ENCODE measurements at places on chromosomes 2 and 18.
A peak's percentile ranks its signal among the peaks of the same experiment; 100 is the strongest.

DNA sequence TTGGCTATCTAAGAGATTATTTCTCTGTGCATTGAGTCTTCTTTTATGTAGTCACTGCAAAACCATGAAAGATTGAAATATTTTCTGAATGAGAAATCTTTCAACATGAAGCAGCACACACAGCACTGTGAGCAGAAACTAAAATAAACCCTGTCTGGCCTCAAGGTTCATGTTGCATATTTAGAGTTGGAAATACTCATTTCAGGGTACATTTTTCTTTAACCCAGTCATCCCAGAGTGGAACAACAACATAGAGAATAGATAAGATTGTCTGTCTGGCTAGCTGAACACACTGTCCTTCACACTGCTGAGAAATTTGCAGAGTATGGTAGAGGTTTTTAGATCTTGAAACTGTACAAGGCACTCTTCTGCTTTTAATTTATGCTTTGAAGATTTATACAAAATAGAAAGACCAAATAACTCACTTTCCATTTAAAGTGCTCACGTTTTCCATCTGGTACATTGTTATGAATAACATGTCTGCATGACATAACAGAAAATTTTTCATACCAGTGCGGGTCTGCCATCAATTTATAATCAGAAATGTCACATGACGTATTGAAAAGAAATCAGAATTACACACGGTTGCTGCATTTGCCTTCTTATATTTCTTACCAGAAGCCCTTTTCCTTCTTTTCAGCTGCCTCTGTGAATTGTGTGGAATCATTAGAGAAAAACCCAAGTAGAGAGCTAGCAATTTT, 25.0 kb upstream of the FN1 start:
- DNase-seq, result no peak

DNA sequence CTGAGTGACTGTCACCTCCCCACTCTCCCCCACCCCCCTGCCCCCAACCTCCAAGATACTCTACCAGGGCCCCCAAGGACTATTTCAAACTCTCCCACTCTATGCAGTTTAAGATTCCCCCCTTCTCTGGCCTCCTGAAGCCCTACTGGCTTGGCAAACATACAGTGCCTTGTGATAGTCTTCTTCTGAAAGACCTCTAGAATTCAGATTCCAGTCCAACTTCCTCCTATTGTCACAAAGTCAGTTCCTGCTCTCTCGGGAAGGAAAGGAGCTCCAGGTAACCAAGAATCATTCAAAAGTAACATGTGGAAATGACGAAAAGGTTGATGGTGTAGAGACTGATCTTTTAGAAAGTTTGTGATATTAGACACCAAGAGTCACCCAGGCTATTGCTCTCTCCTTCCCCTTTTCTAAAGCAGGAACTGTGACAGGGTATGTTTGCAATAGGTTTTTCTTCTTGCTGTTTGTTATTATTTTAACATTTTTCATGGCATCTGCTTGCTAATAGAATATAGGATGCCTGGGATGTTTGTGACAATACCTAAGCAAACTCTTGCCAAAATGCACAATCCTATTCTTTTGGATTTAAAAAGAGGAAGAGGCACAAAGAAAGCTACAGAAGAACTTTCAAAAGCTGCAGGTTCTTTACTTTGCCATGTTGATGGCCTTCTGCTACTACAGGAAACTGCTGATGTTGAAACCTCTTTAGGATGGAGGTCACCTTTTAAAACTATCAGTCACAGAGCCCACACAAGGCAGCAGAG, 93.5 kb upstream of the MGAT4A start:
- DNase-seq, result no peak

DNA sequence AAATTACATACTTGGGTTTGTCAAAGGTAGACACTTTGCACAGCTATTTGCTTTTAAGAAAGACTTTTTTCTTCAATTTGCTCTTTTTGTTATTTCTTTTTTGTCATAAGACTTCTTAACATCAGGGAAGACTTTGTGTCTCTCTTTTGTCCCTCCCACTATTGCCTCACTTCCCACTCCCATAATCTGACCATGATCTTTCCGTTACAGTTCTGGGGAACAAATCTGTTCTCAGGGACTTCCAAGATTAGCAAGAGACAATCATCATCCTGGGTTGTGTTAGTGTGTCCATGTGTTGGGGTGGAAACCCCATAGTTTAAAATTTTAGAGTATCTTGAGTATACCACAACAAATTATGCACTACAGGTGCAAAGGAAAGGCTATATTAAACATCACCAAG, 75.3 kb downstream of the REV1 start:
- DNase-seq, result no peak

DNA sequence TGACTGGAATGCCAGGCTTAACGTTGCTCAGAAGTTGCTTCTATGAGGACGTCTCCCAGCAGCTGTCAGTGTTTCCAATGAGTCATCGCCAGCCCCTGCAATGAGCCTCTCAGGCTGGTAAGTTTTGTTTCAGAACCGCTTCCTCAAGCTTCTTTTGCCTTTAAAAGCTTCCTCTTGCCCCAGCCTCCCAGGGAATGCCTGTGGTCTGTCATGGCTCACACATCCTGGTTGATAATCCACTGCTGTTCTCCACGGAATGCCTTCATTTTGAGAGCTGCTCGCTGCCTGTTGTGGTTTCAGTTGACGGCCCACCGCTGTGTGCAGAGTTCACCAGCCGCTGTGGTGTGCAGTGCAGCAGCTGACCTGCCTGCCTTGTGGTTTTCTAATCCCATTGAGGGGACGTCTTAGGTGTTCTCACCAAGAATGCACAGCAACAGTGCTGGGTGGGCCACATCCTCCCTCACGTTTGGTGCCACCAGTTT, 96.4 kb downstream of the RTP5 start:
- DNase-seq, result peak; percentile 24

GRCh38 chr2:162490052-162490717, 146.3 kb downstream of the GCA start:
- DNase-seq, result no peak

DNA sequence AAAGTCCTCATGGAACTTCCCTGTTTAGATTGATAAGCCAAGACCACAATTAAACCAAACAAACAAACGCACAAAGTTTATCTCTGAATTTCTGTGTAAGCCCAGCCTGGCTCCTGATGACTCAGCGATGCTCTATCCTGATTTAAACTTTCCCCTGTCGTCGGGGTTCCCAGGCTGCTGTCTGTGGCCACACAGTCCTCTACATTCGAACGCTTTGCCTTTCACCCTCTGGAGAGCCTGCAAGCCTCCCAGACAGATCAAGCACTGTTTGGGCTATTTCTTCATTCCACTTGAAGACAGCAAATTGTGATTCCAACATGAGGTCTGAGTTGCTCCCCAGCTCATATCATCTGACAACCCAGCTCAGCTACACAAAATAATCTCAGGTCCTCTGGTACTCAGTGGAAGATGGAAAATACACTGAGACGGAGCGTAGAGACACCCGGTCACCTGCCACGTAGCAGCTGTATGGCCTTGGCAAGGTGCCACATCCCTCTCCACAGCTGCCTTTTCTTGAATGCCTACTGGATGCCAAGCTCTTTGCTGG, 51.2 kb downstream of the CYRIA start:
- DNase-seq, result no peak

DNA sequence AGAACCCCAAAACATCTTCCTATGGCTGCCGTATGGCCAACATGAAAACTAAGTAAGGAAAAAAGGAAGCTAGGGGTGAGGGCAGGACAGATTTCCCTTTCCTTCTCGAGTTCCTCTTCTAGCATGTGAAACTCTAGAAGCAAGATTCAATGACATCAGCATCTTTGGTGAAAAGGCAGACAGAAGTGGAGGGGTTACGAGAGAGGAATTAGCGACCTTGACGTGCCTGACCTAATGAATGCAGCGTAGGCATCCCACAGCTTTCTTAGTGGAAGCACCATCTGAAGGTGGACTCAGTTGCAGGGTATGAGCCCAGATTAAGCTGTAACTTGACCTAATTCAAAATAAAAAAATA, 47.9 kb upstream of the PELI1 start:
- no peak for DNase-seq

- DNase-seq, result no peak
Measured at GRCh38 chr2:239339726-239340601, 60.9 kb downstream of the HDAC4 start.

GRCh38 chr2:220893411-220893810, 678.7 kb downstream of the EPHA4 start:
- DNase-seq, result no peak

Data from gastrocnemius medialis (tissue), 4 donors.